Brain pericyte (primary cell): ENCODE measurements at places on chromosomes 5 and 9.
A peak's percentile ranks its signal among the peaks of the same experiment; 100 is the strongest.

DNA sequence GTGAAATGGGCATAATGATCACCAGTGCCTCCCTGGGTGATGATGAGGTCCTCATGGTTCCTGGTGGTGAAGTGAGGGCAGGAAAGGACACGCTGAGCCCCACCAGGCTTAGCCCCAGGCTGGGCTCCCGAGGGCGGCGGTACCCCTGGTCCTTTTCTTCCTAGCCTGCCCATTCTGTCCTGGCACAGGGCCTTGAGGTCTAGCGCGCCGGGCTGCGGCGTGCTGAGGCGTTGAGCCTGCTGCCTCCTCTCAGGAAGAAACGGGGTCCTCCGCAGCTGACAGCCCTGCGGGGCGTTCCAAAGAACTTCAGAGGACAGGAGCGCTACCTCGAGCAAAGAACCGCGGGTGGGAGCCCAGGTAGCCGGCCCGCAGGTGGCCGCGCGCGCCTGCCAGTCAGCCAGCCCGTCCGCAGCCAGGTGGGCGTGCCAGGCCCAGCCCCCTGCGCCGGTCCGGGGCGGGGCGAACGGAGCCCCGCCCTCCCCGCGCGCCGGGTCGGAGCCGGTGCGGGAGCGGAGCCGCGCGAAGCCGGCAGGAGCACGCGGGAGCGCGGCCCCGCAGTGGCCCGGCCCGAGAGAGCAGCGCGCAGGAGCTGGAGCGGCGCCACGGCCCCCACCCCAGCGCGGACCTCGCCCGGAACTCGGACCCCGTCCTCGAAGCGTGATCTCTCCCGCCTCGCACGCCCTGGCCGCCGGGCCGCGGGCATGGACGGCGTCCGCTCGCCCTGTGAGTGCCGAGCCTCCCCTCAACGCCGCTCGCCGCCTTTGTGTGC is at the start of gene WNK2:
Gene WNK2, plus strand, starts transcription at position 477 of the 769 bp plus-strand sequence. CDS start 791 bp downstream, outside the sequence.
- no peak for DNase-seq

DNA sequence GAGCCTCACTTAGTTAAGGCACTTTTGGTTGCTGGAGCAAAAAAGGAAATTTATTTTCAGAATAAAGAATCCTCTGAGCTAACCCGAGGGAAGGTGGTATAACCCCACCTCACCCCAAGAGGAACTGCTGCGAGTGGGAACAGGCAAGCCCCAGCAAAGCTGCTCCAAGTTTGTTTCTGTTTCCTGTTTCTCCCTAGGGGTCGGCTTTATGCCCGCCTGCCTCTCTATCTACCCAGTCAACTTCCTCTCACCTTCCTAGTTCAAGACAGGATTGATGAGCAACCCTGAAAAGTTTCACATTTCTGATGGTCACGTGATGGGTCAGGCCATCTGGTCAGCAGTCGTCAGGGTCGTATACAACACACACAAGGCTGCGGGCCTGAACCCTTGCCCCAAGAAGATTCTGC is 31.1 kb downstream of the TRIO start:
- no peak for DNase-seq

DNA sequence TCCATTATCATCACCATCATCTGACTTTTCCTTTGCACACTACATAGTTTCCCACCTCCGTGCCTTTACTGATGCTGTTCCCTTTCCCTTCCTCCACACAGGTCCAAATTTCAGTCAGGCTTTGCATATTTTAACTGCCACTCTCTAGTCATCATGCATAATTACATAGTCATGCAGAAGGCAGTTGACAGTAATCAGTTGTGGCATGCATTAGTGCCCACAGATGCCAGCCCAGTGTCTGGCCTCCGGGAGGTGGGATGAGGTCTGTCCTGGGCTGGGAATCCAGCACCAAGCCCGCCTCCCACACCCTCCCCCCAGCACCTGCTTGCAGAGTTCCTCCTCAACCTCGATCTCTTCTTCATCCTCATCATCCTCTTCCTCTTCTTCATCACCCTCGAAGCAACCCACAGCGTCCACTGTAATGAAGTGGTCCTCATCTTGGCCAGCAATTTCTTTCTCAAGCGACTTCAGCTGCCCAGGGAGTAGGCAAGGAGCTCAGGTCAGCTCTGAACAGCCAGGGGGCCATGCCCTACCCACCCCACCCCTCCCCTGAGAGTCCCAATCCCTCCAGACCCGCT is 8.8 kb downstream of the BBLN start:
- DNase-seq: no peak

DNA sequence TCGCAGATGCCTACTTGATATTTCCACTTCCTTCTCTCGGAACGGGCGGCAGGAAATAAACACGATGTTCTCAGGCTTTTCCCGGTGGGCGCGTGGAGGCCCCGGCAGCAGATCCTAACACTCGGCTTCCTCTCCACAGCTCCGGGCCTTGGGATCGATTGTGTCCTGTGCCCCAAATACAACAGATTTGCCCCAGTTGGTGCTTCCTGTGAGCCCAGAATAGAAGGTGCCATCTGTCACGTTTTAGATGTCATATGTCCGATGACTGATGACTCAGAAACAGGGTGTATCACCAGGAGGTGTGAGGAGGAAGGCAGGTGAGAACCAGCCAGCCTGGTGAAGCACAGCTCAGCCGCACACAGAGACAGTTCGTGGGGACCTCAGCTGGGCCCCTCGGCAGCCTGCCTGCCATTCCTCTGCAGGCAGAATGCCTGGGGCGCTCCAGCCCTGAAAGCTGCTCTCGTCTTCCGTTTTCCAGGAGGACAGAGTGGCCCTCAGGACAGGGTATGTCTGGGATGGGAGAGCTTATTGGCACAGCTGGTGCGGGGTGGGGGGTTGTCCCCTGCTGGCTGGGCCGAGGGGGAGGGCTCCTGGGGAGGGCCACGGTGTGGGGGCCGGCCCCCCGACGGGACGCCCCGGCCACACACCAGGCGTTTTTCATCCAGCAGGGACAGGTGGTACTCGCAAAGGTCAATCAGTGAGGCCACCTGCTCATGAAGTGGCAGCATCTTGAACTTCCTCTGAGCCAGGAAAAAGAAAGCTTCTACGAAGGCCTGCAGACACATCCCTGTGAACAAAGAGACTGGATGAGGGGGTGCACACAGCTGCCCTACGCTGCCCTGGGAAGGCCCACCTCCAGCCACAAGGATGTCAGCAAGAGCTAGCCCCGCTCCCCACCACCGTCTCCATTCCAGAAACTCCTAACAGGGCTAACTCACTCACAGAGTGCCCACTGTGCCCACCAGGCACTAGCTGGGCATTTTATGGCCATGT is 171.0 kb downstream of the DAB2IP start:
- no peak for DNase-seq

DNA sequence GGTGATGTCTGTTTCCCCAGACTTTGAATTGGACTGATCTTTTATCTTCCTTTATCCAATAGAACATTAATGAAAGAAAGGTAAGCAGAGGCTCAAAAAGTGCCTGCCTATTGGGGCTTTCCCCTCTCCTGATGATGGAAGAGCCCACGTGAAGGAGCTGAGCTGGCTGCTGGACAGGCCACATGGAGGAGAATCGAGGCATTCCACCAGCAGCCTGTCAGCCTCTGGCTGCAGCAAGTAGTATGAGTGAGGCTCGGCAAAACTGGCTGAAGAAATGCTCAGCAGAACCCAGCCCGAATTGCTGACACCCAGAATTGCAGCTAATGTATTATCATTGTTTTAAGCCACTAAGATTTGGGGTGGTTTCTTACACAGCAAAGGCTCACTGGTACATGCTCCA is 66.5 kb upstream of the STC2 start:
- no peak for DNase-seq

GRCh38 chr5:427415-428087 is 15.4 kb upstream of the EXOC3 start:
- no peak for DNase-seq

DNA sequence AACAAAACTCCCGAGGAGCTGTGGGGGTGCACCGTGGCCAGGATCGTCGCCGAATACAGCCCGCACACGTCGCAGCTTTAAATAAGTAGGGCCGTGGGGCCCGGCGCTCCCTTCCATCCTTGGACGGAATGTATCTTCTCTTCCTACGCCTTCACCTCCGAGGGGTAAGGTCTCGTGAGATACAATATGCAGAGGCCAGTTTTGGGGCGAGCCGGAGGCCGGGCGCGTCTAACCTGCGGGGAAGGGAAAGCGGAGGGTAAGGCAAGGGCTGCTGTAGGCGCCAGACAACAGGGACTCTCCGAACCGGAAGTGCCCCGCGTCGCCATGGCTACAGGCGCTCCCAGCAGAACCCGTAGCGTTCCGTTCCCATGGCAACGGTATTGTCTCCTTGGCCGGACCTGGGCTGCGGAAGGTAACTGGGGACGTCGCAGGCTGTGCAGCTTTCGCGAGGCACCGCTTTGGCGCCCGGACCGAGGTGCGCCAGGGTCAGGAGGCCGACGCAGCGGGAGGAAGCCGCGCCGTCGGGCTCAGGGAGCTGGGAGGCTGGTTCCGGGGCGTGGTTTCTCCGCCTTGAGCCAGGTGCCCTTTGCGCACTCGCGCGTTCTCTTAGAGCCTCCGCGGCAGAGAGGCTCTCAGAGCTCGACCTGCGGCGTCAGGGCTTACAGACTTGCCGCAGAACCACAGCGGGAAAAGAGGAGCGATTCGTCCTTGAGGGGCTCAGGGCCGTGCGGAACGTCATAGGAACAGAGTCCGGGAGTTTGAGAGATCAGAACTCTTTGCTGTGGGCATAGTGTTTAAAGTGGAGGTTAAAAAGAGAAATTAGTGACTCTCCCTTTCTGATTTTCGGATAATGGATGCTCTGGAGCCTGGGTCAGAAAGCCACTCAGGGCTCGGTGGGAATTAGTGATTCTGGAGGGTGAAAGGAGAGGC is at the start of gene TTC23L:
Gene TTC23L, plus strand, starts transcription at position 380 of the 930 bp plus-strand sequence. CDS start 1,508 bp downstream, outside the sequence.
- DNase-seq: peak; percentile 50

DNA sequence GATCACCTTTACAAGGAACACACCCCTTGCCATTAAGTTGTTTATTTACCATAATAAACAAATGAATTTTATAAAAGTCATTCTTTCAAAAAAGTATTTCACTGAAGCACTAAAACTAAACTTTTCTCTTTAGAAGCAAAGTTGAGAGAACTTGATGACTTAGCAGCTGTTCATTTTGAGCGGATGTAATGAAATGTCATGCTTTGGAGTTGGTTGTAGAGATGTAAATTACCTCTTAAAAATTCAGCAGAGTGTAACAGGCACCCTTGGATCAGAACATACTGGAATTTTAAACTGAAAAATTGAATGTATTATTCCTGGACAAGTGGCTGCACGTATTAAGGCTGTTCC is 617.2 kb downstream of the PDE4D start:
- no peak for DNase-seq

GRCh38 chr9:110048976-110049698 is 158.8 kb downstream of the C9orf152 start:
- no peak for DNase-seq

GRCh38 chr9:12934545-12935272 is 159.9 kb downstream of the LURAP1L start:
- DNase-seq: no peak

DNA sequence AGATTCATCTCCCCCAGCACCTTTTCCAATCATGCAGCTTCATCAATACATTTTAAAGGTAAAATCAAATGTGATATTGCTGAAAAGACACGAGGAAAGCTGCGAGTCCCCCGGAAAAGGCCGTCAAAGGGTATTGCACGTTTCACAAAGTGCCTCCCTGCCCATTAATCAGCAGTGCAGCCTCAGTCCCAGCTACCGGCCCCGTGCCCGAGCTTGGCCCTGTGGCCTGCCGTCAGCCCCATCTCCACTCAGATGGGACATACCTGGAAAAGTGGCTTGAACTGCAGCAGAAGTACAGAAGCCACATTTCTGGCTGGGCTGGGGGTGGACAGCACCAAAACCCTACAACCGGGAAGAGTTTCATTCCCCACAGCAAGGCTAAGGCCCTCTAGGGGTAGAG is 39.9 kb upstream of the EQTN start:
- DNase-seq: no peak

DNA sequence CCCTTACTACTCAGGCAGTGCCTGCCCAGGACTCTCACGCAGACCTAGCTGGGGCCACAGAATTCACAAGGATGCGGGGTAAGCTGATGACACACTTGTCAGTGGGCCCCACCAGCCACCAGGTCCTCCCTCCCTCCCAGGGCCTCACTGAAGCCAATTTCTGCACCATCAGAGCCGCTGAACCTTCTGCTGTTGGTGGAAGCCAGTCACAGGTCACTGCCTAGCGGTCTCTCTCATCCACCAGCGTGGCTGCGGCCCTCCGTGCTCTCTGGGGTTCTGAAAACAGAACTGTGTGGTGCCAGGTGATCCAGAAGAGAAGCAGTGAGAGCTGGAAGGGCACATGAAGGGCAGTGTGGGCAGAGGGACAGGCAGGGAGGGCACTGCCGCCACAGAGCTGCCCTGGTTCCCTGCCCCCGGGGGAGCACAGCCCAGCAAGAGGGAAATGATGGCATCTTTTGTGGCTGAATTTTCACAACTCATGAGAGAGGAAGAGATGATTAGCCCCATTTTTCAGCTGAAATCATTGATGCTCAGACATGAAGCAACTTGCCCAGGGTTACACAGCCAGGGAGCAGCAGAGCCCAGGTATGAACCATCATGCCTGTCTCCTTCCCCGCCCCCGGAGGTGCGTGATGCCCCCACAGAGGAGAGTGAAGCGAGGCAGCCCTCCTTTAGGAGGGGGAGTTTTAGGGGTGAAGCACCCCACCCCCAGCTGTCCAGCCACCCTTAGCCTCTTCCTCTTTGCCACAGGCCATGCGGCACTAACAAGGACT is 41.4 kb upstream of the CPLX2 start:
- no peak for DNase-seq

DNA sequence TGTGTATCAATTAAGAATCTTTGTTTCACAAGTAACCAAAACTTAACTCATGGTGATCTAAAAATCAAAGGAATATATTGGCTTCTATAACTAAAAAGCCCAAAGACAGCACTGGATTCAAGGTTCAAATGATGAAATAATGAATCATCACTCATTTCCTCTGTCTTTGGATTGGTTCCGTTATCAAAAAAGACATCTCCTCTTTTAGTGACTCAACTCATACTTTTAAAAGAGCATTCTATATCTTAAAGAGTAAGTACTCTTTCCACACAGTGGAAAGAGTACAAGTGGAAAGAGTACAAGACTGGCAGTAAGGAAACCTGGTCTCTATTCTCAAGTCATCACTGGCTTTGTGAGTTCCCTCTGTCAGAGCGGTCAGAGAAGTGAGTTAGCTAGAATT is 141.4 kb upstream of the NMUR2 start:
- DNase-seq: no peak

GRCh38 chr5:42302186-42302585 is 121.1 kb upstream of the GHR start:
- no peak for DNase-seq

DNA sequence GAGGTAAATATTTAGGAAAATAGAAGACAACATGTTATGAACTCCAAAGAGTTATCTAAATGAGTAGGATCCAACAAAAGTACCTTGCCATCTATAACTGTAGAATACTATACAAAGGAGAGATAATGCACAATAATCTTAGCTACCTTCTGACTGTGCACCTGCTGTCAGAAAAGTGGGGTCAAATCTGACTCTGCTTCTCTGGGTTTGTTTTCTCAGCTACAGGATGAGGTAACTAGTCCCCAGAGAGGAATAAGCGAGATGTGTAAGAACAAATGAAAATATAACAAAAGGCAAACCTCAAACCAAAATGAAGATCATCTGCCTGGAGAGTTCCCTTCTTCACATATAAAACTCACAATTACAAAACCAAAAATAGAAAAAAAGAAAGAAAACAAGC is 204.8 kb downstream of the DCP2 start:
- no peak for DNase-seq
